ENCODE measurements at places on chromosomes 1 and 21.

GRCh38 chr1:11057477-11057876, 2.3 kb downstream of the SRM start:
- no peak for DNase-seq

- DNase-seq: no peak
These were observed 42.6 kb downstream of the KIRREL1 start for GRCh38 chr1:158035976-158036583.

GRCh38 chr1:223739366-223740037, 27.2 kb downstream of the CAPN2 start:
- no peak for DNase-seq

DNA sequence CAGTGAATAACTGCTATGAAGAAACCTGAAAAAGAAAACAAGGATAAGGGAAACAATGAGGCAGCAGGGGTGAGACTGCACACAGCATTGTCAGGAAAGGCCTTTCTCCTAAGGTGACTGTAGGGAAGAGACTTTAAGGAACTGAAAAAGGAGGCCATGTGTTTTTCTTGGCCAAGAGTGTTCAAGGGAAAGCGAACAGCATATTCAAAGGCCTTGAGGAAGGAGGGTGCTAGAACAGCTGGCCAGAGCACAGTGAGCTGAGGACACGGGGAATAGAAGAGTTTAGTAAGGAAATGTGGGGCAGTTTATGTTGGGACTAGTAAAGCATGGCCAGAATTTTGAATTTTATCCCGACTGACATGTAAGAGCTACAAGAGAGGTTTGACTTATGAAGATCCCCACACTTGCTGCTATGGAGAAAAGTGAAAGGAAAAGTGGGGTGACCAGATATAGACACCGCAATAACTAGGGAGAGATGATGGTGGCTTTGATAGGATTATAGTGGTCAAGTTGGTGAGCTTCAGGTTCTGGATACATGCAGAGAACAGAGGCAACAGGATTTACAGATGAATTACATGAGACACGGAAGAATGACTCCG, 1.4 kb downstream of the RWDD2B start:
- no peak for DNase-seq

DNA sequence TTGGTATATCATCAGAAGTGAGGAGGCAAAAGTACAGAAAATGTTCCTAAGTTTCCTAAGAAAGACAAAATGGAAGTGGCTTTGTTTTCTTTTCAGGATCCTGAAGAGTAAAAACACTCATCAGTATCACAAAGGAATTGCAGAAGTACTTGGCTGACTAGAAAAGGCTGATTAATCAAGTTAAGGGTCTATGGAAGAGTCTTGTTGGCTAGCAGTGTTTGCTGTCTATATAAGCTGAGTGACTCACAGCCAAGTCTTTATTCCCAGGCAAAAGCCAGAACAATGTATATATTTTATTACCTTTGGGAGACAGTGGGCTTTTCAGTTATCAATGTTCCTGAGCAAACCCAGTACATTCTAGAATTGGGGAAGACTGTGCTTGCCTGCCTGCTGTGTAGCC, 777.0 kb downstream of the PLA2G4A start:
- no peak for DNase-seq

- no peak for DNase-seq
These were observed 241.5 kb upstream of the NRIP1 start for GRCh38 chr21:15306271-15306670.

DNA sequence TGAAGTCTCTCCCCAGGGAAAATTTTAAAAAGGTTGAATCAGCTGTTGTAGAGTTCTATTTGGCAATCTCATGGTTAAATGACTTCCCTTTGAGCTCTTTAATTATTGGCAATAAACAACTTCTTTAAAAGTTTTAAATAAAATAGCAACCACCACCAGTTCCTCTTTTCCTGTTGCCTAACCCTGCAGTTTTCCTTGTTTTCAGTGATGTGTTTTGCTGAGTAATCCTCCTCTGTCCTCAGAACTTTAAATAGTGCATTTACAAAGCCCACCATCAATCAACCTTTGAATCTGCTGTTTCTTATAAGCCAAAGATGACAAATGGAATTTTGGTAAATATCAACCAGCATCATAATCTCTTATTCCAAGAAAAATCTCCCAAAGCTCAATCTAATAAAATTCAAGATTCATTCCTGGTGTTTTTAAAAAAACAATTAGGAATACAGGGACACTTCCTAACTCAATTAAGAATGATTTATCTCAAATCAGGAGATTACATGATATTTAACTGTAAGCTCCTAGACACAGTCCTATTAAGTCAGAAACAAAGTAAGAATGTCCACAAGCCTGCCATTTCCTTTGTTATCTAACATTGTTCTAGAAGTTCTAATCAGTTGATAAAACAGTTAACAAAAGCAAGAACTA, 14.8 kb downstream of the AVPR1B start:
- no peak for DNase-seq

DNA sequence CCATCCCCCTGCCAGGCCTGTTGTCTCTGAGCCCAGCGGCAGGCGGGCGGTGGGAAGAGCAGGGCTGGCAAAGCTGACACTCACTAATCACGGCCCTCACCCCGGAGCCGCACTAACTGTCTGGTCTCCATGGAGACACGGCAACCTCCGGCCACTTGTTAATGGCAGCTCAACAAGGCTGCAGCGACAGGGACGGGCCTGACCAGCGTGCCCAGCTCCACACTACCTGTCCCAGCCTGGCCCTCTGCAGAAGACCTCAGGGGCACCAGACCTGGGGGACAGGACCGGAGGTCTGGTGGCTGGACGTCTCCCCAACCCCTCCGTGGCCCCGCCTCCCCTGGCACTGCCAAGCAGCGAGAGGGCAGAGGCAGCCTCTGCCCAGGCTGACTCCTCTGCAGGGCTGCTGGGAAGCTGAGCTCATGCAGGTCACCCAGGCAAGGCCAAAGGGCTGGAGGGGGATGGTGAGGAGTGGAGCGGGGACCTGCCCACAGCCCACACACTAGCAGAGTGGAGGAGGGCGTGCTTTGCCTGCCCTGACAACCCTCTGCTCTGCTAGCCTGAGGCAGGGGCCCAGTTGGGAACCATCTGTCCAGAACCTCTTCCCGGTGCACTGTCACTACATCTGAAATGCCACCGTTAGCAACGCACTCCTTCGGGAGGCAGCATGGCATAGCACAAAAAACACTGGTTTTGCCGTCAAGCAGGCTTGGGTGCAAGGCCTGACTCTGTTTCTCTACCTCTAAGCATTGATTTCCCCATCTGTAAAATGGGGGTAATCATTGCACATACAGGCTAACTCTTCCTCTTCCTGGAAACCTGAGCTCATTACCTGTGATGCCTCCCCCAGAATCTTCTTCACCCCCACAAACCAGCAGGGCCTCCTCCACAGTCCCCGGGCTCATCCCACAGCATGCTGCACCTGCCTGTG, 29.6 kb upstream of the WASF2 start:
- DNase-seq: no peak

- no peak for DNase-seq
These were observed 954 bp downstream of the RSBN1 start for GRCh38 chr1:113811156-113811887.

- DNase-seq: no peak
These were observed 1.5 kb downstream of the CPTP start for GRCh38 chr1:1326075-1326605.

DNA sequence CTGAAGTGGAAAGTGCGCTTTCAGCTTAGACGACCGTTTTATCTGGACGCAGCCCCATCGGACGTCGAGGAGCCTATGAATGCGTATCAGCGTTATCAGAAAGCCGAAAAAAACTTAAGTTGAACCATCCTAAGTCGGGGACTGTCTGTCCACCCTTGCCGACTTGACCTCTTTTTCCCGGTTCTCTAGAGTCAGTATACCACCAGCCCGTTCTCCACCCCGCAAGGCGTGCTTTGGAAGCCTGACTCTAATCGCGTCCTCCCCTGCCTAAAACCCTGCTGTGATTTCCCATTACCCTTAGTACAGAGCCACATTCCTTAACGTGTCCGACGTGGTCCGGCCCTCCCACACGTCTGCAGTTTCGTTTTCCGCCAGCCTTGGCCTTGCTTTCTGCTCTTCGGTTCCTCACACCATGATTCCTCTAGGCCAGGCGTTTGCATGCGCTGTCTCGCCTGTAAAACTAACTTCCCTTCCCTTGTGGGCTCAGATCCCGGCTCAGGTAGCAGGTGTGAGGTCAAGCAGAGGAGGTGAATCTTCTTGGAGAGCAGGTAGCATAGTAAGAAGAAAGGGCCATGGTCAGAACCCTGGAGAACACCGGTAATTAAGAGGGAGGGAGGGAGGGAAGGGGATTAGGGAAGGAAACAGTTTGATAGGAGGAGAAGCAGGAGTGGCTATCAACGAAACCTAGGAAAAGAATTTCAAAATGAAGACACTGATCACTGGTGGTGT, 865 bp downstream of the ADPRS start:
- DNase-seq: no peak

GRCh38 chr1:78045926-78046778, at the start of gene GIPC2:
Gene GIPC2 (plus strand): TSS chr1:78045966. CDS start chr1:78046095, 129 bp downstream.
- no peak for DNase-seq

- DNase-seq: no peak
These were observed 788 bp downstream of the ISG15 start for GRCh38 chr1:1013922-1014648.

- no peak for DNase-seq
These were observed 92.5 kb downstream of the RNF220 start for GRCh38 chr1:44497422-44498170.

- DNase-seq: no peak
These were observed 2.7 kb upstream of the NEGR1 start for GRCh38 chr1:72285074-72285425.

- DNase-seq: no peak
These were observed 11.6 kb downstream of the NGF start for GRCh38 chr1:115326419-115326818.

GRCh38 chr1:233916706-233917105, 12.2 kb downstream of the SLC35F3 start:
- no peak for DNase-seq

DNA sequence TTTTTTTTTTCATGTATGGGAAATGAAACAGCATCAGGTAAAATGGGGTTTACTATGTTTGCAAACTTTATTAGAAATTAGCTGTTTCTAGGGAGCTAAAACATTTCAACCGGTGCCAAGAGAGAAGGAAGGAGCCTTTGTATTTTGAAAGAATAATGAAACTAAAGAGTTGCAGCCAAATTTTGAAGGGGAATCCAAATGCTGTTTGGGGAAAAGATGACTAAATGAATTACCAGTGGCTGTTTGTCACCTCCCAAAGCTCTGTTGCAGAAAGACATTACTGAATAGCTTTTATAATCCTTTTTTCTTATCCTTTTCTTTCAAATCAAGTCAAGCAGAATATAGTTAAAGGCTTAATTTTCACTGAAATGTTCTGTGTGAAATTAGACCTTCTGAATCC, 591.3 kb upstream of the ADGRL2 start:
- no peak for DNase-seq

DNA sequence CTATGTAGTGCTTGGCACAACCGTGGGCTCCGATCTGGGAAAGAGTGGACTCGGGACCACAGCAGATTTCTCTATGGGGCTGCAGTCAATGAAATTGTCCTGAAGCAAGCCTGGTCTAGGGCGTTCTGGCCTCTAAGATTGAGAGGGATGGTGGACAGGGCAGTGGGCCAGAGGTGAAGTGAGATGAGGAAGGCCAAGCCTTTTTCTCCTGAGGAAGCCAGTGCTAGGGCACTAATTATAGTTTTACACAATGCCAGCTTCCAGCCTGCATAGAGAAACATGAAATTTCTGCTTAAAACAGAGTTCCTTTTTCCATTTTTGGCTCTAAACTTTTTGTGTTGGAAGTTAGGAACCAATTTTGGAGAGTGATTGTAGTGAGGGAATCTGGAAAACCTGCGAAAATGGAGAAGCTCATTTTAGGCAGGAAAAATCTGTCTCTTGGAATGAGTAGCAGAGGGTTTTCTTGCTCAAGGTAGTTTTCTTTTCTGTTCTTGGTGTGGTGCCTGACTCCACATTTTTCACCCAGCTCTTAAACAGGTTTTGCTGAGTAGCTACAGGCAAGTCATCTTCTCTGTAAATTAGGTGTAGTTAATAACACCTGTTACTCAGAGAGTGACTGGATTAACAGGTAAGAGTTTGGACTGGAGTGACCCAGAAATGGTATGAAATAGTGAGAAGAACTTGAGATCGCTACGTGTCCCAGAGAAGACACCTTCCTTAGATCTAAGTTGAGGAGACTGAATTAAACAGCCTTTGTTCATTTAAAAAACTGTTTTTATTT, 22.1 kb downstream of the UCK2 start:
- no peak for DNase-seq

- DNase-seq: no peak
These were observed 70.3 kb upstream of the RGL1 start for GRCh38 chr1:183734543-183735036.

GRCh38 chr1:53415432-53415831, 43.8 kb upstream of the DMRTB1 start:
- DNase-seq: no peak

- DNase-seq: no peak
These were observed 7.0 kb downstream of the KCNA3 start for GRCh38 chr1:110667776-110668175.

GRCh38 chr1:197773856-197774255, 1.4 kb downstream of the DENND1B start:
- no peak for DNase-seq

GRCh38 chr1:33965086-33965485, 101.2 kb downstream of the HMGB4 start:
- no peak for DNase-seq

DNA sequence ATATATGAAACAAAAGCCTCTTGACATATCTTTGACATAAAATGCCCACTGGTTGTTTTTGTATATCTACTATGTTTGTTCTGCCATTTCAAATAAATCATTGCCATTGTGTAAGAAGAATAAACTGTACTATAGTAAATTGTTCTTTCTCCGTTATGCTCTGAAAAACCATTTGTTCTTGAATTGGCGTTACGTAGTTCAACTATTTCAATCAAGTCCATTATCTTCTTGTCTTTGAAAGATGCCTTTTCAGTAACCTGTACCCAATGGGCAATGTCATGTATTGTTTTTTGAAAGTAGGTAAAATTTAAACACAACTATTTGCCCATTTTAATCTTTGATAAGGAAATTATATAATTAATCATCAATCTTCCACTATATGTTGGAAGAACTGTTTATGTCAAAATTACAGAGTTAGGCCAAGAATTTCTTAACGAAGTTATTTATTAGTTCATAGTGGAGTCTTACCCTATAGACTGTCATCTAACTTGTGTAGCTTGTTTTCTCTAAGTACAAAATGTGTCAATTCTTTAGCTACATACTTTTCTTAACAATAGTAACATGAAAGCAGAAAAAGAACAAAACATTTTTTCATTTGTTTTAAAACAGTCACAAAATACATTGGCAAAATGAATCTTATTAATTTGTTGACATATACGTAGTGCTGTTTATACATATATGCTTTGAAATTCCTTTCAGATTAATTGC, 294.8 kb downstream of the PTPRC start:
- DNase-seq: no peak

DNA sequence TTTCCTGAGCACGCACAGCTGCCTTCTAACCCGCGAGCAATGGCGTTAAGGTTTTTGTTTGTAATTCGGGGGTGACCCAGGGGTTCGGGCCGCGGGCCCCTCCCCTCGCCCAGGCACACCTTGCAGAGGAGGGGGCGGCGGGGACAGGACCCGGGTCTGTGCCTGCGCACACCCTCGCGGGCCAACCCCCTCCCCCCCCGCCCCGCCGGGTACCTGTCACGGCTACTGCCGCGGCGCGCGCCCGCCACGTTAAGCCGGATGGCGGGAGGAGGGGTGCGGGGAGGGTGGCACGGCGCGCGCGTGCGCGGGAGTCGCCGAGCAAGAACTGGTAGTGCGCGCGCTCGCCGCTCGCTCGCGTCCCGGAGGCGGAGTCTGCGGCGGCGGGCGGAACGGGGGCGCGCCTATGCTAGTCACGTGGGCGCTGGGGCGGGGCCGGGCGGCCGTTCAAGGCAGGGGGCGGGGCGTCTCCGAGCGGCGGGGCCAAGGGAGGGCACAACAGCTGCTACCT, at the start of gene TPTE:
TPTE (plus strand) TSS at position 493 of the 508 bp plus-strand sequence. CDS start 17,141 bp downstream, outside the sequence.
- DNase-seq: no peak
